CD4-positive, alpha-beta T cell (primary cell): ENCODE measurements at places on chromosomes 2 and 18.

DNA sequence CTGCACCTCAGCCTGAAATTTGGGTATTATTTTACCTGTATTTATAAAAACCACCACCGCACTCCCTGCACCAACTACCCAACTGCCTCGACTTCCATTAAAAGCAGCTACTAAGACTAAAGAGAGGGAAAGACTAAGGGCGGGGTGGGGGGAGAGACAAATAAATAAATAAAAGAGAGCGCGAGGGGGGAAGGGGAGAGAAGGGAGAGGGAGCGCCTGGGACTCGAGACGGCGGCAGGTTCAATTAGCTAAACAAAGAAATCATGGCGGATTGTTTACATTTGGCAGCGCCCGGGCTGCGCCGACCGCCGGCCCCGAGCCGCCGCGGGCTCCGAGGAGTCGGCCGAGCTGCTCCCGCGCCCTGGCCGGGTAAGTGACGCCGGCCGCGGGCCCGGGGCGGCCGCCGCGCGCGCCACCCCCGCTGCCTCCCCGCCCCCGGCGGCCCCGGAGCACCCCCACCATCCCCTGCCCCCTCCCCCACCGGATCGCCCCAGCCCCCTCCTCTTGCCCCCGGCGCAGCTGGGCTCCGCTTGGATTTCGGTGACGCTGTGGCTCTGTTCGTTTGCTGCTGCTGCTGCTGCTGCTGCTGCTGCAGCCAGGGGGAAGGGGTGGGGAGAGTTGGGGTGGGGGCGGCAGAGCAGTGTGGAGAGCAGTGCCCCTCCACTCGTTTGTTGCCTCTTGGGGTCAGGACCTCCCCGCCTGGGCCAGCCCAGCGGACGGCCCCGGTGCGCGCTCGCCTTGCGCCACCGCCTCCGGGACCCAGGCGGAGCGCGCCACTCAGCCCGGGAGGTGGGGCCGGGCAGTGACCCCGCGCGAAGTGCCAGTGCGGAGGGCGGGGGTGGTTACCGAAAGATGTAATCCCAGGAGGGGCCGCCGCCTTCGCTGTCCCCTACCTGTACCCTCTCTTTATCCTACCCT is 187.2 kb upstream of the FANCL start:
- no peak for DNase-seq

DNA sequence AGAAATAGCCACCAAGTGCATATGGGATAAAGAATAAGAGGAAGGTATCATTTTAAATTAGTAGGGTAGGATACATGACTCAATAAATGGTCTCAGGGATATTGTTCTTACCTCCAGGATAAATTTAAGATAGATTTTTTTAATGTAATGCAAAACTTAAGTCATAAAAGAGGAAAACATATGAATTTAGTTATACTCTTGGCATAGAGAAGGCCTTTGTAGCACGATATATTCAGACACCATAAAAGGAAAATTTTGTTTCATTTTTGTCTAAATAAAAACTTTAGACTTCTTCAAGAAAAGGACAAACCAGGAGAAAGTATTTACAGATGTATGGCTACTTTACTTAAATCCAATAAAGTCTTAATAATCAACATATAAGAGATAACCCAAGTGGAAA is 78.5 kb upstream of the CAB39 start:
- DNase-seq = no peak

DNA sequence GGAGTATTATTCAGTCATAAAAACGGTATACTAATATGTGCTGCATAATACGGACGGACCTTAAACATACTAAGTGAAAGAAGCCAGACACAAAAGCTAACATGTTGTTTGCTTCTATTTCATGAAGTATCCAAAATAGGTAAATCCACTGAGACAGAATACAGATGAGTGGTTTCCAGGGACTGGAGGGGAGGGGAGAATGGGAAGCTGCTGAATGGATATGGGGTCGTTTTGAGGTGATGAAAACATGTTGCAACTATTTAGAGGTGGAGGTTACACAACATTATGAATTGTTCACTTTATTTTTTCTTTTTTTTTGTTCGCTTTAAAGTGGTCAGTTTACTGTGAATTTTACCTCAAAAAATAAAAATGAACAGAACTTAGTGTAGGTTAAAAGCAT is 52.9 kb downstream of the RAB10 start:
- no peak for DNase-seq

GRCh38 chr2:218839430-218839829 is 7.8 kb upstream of the PRKAG3 start:
- no peak for DNase-seq

GRCh38 chr18:39406941-39407340 is 1841.3 kb upstream of the CELF4 start:
- DNase-seq = no peak

- no peak for DNase-seq
Observed at GRCh38 chr2:118122594-118123281, 34.5 kb downstream of the INSIG2 start.

GRCh38 chr2:95275601-95276243 is 1.5 kb downstream of the PROM2 start:
- no peak for DNase-seq

DNA sequence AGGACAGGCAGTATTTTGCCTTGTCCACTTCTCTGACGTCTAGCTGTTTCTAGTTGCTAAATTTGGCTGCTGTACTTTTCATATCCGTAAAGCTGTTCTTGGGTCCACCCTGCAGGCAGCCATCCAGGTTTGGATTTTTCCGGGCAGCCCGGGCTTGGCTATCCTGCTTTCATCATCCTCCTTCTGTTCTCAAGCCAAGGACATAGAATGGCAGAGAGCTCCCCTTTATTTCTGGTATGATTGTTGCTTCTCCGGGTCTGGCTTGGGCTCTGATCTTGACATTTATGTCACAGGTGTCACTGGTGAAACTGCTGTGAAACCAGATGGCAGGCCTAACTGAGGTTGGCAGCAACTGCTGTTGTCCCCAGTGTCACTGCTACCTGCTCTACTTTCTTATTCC is 35.5 kb downstream of the SCN2A start:
- no peak for DNase-seq

GRCh38 chr2:128602699-128603101 is 284.0 kb upstream of the HS6ST1 start:
- DNase-seq = no peak

- no peak for DNase-seq
Observed at GRCh38 chr2:212900715-212901114, 250.7 kb downstream of the IKZF2 start.

GRCh38 chr2:85719609-85720240 is 25.6 kb downstream of the GNLY start:
- DNase-seq = no peak

GRCh38 chr2:134208825-134209224 is 45.0 kb upstream of the MGAT5 start:
- no peak for DNase-seq

DNA sequence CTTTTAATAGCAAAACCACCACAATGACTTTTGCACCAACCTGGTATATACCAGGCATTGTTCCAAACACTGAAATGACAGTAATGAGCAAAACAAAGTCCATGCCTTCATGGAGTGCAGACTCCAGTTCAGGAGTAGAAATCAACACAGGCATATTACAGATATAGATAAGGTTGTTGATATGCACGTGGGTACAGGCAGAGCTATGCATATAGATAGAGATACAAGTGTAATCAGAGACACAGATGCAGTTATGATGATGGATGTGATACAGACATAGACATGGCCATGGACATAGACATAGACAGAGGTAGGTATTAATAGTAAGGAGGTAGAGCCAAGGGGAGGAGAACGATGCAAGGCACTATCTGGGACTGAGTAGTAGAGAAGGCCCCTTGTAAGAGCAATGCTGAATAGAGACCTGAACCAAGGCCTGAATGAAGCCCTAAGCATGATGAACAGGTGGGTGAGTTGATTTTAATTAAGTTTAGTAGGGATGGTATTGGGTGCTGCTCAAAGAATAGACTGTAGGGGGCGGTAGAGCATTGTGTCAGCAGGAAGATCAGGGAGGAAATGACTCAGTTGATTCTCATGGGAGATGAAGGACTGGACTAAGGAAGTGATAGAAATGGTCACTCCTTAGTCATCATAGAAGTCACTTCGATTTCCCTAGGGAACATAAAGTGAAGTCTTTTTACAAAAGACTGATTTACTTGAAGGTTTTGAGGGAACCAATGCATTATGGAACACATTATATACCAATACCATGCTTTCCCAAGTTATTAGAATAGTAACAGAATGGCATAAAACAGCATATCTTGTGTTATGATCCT is 39.4 kb downstream of the CMPK2 start:
- peak; percentile 47 for DNase-seq

DNA sequence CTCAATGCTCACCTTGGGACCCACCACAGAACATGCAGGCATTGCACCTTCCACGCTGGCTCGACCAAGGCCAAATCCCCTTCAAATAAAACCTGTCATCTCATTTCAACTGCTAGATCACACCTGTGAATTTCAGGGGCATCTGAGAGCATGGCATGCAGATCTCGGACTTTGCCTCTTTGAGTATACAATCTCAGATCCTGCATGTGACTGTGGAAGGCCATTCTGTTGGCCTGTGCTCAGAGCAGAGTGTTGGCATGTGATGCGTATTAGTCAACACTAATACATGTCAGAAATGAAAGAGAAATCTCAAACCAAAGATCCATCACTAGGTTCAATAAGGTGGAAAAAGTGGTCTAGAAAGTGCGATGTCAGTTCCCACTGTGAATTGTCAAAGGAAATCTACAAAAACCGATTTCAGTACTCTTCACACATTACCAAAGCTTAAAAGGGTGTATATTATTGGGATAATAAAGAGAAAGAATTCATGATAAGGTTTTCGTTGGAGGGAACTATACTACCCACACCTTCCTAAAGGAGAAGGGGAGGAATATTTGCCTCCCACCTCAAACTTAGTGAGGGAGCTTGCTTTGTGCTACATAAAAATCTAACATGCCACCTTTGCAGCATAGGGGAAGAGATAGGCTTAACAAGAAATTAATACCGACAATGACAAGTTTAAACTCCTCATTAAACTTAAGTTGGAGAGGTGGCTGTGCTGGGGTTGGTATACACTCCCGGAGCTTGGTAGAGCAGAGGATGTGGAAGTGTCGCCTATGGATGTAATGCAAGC is 7.8 kb downstream of the XDH start:
- no peak for DNase-seq

GRCh38 chr2:142310530-142310929 is 179.7 kb upstream of the LRP1B start:
- DNase-seq = no peak

DNA sequence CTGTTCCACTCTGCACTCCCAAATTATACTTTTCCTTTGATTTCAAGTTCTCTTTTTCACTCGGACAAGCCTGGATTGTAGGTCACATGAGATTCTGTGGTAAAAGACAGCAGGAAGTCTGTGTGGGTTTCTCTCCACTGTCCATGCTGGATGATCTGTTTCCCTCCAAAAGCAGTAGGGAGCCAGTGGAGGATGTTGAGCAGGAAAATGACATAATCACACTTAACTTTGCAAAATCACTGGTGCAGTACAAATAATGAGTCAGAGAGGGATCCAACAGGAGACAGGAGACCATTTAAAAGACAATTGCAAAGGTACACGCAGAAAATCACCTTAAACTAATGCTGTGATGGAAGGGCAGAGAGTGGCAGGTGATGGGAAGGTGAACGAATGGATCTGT is 301.3 kb downstream of the ZNF407 start:
- DNase-seq = no peak

GRCh38 chr2:240290432-240291336 is 144.8 kb upstream of the GPC1 start:
- no peak for DNase-seq

- DNase-seq = no peak
Observed at GRCh38 chr2:107281637-107282036, 395.7 kb upstream of the ST6GAL2 start.

DNA sequence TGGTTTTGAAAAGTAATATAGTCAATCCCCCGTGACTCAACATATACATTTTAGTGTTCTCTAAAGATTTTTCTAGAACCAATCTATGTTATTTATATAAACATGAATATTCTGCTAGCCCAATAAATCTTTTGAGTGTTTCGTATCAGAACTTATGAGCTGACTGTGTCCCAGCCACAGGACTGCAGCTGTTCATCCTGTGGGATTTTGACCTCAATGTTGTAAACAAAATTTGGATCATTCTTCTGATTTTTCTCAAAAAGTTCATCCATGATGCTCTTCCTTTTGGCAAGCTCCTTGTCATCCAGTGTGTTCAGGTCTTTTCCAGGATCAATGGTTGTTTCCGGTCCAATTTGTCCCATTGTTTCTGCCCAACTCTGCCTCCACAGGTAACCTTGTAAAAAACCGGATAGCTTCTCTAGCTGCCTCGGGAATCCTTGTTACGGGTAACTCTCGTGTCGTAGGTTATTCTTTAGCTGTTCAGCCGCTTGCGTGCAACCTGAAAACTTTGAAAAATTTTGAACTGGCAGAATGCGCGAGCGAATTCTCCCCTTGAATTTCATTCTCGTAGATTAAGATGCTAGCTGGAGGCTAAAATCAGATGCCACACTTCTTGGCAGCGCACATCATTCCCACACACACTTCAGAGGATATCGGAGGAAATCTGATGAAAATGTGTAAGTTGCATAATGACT is 195.2 kb downstream of the SH3BP4 start:
- DNase-seq = no peak
